Right ventricle myocardium inferior (tissue), 1 donor: ENCODE measurements at places on chromosomes 1 and 21. TPM values are rescaled to one million over a fixed set of nuclear protein-coding genes. Genes with fewer than 3 reads are reported as not detected.

SLC30A10 gene
- 0.43 TPM for total RNA-seq

HCRTR1 gene
- 0.49 TPM for total RNA-seq

DNA sequence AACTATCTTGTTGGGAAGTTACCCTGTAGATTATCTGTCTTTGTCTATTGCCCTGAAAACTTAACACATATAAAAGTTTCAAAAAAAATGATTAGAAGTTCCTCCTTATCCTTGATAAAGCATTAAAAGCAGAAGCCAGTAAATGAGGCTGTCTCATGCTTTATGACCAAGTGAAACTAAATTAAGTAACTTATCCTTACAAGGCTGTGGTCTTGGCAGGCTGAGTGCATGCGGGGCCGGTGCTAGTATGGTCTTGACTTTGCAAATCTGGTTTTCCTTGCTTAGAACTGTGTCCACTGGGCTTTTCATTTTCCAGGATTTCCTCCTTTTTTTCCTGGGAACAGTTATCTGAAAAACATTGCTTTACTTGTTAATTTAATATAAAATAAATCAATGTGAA lies 43.1 kb downstream of the PCNX2 start:
- DNase-seq: no peak

- DNase-seq: no peak
Measured at GRCh38 chr1:225710804-225711203, 57.9 kb upstream of the ENAH start.

GRCh38 chr1:246029616-246030015 lies 477.5 kb downstream of the SMYD3 start:
- no peak for DNase-seq

GRCh38 chr1:21294266-21294989 lies 4.2 kb upstream of the ECE1 start:
- DNase-seq: peak; percentile 79

GRCh38 chr1:52348704-52349300 lies 17.2 kb downstream of the CC2D1B start:
- DNase-seq: no peak

GRCh38 chr1:215375381-215375780 lies 191.7 kb upstream of the KCTD3 start:
- no peak for DNase-seq

- no peak for DNase-seq
Measured at GRCh38 chr21:42002421-42002958, 7.7 kb downstream of the ZBTB21 start.

- DNase-seq: no peak
Measured at GRCh38 chr1:150207281-150207971, 28.5 kb downstream of the ANP32E start.

DNA sequence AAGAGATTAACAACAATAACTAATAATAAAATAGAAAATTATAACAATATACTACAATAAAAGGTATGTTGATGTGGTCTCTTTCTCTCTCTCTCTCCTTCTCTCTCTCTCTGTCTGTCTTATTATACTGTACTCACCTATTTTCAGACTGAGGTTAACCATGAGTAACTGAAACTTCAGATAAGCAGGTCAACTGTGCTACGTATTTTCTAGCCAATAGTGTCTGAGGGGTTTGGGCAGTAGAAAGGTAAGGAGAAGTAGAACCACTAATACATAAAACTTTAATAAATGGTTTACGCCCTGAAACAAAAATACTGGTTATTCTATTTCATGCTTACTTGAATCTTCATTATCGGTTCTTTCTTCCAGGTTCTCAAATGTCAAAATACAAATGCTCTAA lies 71.0 kb upstream of the LRRC53 start:
- no peak for DNase-seq
